Activated naive CD4-positive, alpha-beta T cell treated with anti-CD3 and anti-CD28 coated beads, Interleukin-2, amount 10 ng/mL, durations not matched to agents 5 hours and 36 hours (primary cell): ENCODE measurements at places on chromosomes 7 and 10. TPM values are rescaled to one million over a fixed set of nuclear protein-coding genes. Genes with fewer than 3 reads are reported as not detected.

Gene JAKMIP3
- 0.31 TPM for total RNA-seq

Gene PPP1R3C
- total RNA-seq, result not detected

Gene HOXA11
- total RNA-seq, result not detected

Gene SEMA3E
- not detected for total RNA-seq

Gene PTF1A
- total RNA-seq, result not detected

Gene STAMBPL1
- total RNA-seq, result 56.3 TPM

Gene ASZ1
- total RNA-seq, result not detected

Gene CYP3A7
- not detected for total RNA-seq

Gene TSPAN15
- total RNA-seq, result 10.7 TPM

Gene ADRB1
- not detected for total RNA-seq

Gene SPDYE6
- not detected for total RNA-seq

Gene FOXI2
- total RNA-seq, result not detected

Gene HTR7
- total RNA-seq, result not detected

Gene TBX20
- 0.12 TPM for total RNA-seq

Gene DDC
- total RNA-seq, result not detected

Gene PRKCQ
- total RNA-seq, result 66.1 TPM

Gene CTTNBP2
- not detected for total RNA-seq

Gene NOD1
- 14.7 TPM for total RNA-seq

Gene CAMK2B
- not detected for total RNA-seq

Gene GRID2IP
- total RNA-seq, result 0.12 TPM

Gene HTRA1
- not detected for total RNA-seq

Gene ENKUR
- not detected for total RNA-seq

Gene PKD2L1
- not detected for total RNA-seq

Gene DNAJB6
- 60.8 TPM for total RNA-seq

Gene NACAD
- total RNA-seq, result not detected

Gene HABP2
- total RNA-seq, result not detected

Gene NPSR1
- not detected for total RNA-seq

Gene DEPP1
- 0.35 TPM for total RNA-seq

Gene ARMH3
- 26.4 TPM for total RNA-seq

Gene CYP3A5
- total RNA-seq, result not detected

Gene GIMAP8
- 41.1 TPM for total RNA-seq

Gene NCF1
- total RNA-seq, result 5.2 TPM

Gene RNF32
- 1.7 TPM for total RNA-seq

Gene MUC12
- total RNA-seq, result not detected

Gene ASB15
- total RNA-seq, result not detected

Gene SEMA4G
- 2.4 TPM for total RNA-seq

Gene ATRNL1
- total RNA-seq, result 0.19 TPM

Gene AMPH
- total RNA-seq, result not detected

Gene PRKAR2B
- total RNA-seq, result 1.0 TPM

Gene SH3PXD2A
- total RNA-seq, result 18.0 TPM

Gene MRPS33
- total RNA-seq, result 78.4 TPM

Gene CCL24
- not detected for total RNA-seq

Gene NKX6-2
- total RNA-seq, result not detected

Gene AKR1C8
- total RNA-seq, result 0.53 TPM

Gene GSDME
- 2.9 TPM for total RNA-seq

Gene ALOX5
- 13.6 TPM for total RNA-seq

Gene PRRT4
- total RNA-seq, result 0.34 TPM
